Activated T-cell treated with anti-CD3 and anti-CD28 coated beads, Interleukin-2, amount 50 U/mL, for 48 hours (primary cell): ENCODE measurements at places on chromosomes 5 and 9.

GRCh38 chr9:92026206-92027002 is 76.4 kb upstream of the ROR2 start:
- DNase-seq, result no peak

- DNase-seq, result no peak
Measured at GRCh38 chr9:18331808-18332209, 142.1 kb upstream of the ADAMTSL1 start.

GRCh38 chr9:128550770-128551656 is 1.4 kb upstream of the SPTAN1 start:
- DNase-seq, result peak; percentile 25

GRCh38 chr9:112012026-112012902 is 115.7 kb downstream of the UGCG start:
- DNase-seq, result peak; percentile 55

DNA sequence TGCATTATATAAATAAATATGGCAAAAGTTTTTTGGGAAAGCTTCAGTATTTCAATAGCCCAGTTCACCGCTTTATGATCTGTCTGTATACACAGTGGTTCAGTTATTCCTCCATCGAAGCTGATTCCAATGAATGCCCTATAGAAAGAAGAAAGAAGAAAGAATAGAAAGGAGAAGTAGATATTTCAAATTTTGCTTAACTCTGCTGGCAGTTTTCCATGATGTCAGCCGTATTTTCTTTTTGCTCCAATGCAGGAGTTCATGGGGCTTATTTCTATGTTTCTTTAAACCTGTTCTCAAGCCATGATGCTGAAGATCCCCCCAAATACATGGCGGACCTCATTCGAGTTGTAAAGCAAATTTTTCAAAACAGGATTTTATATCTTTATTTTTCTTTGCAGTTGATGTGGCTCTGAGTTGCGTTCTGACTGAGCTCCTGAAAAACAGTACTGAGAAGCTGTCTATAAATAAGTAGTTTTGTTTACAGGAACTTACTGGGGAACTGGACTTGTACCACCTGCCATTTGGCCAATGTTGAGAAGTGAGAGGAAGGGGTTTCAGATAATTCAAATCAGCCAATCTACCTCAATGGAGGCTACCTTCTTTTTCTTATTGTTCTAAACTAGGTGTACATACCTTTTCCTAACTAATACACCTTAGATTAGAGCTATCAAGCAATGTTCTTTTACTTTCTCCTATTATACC is 418.5 kb upstream of the MEF2C start:
- no peak for DNase-seq

DNA sequence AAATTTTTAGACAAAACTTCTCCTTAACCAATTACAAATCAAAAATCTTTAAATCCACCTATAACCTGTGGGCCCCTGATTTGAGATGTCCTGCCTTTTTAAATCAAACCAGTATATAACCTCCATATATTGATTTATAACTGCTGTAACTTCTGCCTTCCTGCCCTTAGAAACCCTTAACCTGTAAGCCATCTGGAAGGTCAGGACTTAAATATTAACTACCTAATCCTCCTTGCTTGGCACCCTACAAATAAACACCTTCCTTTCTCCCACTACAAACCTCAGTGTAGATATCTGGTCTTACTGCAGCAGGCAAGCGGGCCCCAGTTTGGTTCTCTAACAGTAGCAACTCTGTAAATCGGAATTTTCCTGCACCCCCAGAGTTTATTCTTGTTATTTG is 83.9 kb downstream of the MTREX start:
- no peak for DNase-seq

- peak; percentile 37 for DNase-seq
Measured at GRCh38 chr9:123929177-123929869, 603 bp downstream of the DENND1A start.

- no peak for DNase-seq
Measured at GRCh38 chr9:119137479-119137878, 231.8 kb downstream of the BRINP1 start.

- no peak for DNase-seq
Measured at GRCh38 chr9:134992755-134993124, 75.0 kb upstream of the FCN1 start.

DNA sequence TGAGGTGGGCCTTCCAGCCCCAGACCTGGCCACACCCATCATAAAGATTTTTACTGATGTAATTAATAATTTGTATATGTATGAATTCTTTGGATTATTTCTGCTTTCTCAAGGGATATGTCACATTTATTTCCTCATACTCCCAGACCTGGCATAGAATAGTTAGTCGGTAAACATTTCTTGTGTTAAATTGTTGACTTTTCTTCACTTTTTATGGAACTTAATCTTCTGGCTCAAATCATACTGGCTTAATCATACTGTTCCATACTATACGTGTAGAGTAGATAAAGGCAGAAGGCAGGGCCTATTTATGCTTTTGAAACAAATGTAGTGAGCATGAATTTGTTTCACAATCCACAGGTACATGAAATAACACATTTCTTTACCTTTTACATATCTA is 155.8 kb downstream of the DEPDC1B start:
- DNase-seq, result no peak
